DMS79 treated with DMSO at 0.1 percent for 48 hours (cell line): ENCODE measurements at places on chromosomes 7 and 10.
A peak's percentile ranks its signal among the peaks of the same experiment; 100 is the strongest.

DNA sequence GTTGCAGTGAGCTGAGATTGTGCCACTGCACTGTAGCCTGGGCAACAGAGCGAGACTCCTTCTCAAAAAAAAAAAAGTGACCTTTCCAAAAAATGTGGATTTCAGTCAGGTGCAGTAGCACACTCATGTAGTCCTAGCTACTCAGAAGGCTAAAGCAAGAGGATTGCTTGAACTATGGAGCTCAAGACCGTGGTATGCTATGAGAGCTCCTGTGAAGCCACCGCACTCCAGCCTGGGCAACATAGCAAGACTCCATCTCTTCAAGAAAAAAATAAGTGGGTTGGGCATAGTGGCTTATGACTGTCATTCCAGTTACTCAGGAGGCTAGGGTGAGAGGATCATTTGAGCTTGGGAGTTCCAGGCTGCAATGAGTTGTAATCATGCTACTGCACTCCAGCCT, 51.1 kb downstream of the TET1 start:
- no peak for DNase-seq

- DNase-seq: peak; percentile 19
Measured at GRCh38 chr7:65731562-65732035, 141.3 kb upstream of the VKORC1L1 start.

DNA sequence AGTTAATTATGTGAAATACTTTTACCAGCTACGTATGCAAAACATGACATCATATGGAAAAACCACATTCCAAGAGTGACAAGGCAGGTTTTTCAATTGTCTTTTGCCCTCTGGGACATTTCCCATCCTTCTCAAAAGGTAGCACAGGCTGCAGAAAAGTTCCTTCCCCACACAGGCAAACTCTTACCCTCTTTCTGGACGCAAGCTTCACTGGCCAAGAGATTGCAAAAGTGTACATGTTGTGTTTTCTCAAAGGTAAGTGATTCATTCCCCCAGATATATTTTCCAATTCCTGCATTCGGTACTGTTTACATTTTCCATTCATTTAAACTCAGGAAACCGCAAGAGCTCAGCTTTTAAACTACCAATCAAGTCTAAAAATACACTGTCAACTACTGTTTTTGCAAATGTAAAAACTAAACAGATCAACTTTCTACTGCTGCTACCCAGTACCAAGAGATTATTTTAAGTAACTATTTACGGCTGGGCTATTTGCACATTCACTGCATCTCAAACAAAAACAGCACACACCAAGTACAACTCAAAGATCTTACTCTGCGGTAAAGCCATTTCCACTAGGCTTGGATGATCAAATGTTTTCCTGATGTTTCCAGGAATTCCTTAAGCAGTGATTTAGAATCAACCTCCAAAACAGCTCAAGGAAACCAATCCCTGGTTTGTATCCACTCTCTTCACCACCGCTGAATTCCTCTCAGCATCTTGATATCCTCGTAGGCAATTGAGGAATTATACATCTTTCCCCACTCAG, 233.6 kb upstream of the CCDC6 start:
- DNase-seq: no peak

- no peak for DNase-seq
Measured at GRCh38 chr7:22718911-22719420, 8.0 kb upstream of the IL6 start.
